Cortex of kidney (tissue), 1 donor: ENCODE measurements at places on chromosomes 4 and X.

DNA sequence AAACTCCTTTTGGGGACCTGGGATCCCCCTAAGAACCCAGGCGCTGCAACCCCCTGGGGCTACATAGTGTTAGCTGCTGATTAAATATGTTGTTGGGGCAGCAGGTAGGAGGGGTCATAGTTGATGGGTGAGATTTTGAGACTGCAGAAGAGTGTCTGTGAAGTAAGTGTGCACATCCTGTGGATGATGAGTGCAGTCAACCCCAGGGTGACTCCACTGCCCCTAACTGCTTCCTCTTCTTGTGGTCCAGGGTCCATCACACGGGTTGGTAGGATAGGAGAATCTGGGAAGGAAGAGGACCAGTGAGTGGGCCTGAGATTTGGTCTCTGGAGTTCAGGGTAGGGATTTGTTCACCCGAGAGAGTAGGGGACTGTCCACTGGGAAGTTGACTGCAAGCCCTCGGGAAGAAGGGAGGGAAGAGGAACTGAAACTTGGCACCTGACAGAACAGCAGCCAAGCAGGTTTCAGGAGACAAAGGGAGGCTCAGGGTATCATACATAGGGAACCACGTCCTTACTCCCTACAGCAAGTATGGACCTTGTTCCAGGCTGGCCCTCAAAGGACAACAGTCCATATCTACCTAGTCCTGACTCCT is 8.5 kb downstream of the DLG3 start:
- no peak for DNase-seq

DNA sequence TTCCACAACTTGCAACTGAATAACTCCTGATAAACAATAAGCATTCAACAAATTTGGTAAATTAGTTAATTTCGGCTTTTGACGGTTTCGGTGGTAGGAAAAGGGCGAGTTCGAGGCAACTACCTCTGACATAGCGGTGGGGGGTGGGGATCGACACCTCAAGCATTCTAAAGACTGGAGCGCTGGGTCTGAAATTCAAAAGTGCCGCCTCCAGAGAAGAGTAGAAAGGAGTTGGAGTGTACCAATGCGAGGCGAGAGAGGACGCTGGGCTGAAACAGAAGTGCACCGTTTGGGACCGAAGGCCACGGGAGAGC is 725 bp downstream of the SMC1A start:
- DNase-seq = no peak

- DNase-seq = no peak
Observed at GRCh38 chr4:76607846-76608245, 172.8 kb downstream of the SHROOM3 start.

DNA sequence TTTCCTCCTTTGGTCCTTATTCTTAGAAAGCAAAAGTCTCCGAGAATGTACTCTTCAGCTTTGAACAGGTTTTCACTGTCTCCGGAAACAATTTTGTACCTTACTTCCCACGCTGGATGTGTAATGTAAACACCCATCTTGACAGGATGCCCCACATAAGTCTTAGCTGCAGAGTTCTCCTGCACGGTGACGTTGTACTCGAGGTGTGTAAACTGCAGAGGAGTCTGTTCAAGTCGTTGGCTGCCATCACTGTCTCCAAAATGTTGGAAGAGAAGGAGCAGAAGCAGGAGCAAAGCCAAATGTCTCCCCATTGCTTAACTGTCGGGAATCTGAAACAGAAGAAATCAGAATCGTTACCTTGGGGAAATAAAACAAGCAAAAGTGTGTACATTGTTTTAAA is 14.1 kb downstream of the FAT1 start:
- DNase-seq = no peak

DNA sequence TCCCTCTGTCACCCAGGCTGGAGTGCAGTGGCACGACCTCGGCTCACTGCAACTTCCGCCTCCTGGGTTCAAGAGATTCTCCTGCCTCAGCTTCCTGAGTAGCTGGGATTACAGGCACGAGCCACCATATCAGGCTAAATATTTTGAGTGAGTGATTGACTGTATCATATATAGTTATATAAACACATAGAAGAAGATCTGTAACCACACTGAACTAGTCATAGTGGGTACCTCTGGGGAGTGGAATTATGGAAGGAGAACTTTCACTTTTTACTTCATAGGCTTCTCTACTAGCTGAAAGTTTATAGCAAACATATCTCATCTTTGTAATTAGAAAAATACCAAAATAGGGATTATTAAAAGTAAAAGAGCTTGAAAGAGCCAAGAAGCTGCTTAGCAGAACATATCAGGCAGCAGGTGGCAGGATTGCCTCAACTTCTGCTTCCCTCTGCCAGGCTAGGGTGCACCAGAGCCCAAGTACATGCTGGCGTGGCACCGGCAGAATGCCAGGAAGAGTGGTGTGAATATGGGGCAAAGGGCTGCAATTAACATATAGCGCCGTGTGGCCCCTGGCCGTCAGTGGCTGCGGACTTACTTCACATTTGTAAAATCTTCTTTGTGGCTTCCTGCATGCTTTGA is 39.5 kb upstream of the CD40LG start:
- no peak for DNase-seq

DNA sequence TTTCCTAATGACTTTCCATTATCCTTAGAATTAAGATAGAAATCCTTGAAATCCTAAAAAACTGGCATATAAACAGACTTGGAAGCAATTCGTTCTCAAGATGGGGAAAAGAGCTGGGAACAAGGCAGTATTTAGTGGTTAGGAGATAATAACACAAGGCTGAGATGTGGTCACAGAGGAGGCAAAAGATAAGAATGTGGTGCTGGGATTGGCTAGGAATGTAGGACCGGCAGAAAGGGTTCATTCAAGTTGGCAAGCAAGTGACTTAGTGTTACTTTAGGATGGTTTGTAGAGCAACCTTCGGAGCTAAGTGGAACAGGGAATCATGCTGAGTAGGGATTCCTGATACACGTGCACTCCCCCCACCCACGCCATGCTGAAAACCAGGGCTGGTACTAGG is 121.9 kb upstream of the RPS6KA3 start:
- no peak for DNase-seq

DNA sequence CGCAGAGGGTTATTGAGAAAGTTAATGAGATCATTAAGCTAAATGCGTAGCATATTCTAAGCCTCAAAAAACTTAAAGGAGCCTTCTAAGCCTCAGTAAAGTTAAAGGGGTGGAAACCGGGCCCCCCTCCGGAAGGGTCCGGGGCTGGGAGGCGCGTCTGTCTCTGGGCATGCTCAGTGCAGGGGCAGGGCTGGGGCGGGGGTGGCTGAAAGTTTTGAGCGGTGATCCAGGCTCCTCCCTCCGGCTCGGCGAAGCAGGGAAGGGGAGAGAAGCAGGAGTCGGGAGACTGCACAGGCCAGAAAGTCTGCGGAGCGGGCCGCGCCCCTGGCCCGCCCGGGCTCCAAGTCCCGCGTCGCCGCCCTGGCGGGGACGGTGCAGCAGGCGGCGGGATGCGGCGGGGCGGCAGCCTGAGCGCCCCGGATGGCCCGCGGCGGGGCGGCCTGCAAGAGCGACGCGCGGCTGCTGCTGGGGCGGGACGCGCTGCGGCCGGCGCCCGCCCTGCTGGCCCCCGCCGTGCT is at the start of gene EVC:
EVC (plus strand) TSS at position 241 of the 518 bp plus-strand sequence; CDS start at position 421, 180 bp downstream.
- DNase-seq = no peak

- DNase-seq = no peak
Observed at GRCh38 chr4:9762823-9763475, 18.5 kb upstream of the DRD5 start.

GRCh38 chr4:60745800-60746571 is 454.1 kb upstream of the ADGRL3 start:
- DNase-seq = no peak

- DNase-seq = no peak
Observed at GRCh38 chrX:41409006-41409405, 38.1 kb upstream of the NYX start.

DNA sequence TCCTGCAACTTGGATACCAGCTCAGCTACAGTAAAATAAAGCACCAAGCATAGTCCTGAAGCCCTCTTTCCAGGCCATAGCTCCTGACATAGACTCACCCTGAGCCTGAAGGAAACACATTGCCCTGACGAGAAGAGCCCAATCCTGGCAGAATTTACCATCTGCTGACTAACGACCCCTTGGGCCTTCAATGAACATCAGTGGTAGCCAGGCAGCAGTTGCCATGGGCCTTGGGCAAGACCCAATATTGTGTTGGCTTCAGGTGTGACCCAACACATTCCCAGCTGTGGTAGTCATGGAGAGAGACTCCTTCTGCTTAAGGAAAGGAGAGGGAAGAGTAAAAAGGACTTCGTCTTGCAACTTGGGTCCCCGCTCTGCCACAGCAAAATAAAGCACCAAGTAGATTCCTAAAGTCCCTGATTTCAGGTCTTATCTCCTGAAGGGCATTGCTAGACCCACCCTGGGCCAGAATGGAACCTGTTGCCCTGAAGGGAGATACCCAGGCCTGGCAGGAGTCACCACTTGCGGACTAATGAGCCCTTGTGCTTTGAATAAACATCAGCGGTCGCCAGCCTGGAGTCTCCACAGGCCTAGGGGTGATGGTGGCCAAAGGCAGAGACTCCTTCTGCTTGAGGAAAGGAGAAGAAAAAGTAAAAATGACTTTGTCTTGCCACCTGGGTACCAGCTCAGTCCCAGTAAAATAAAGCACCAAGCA is 902.6 kb downstream of the C4orf33 start:
- DNase-seq = no peak

- no peak for DNase-seq
Observed at GRCh38 chrX:10611441-10612090, 8.8 kb downstream of the MID1 start.

DNA sequence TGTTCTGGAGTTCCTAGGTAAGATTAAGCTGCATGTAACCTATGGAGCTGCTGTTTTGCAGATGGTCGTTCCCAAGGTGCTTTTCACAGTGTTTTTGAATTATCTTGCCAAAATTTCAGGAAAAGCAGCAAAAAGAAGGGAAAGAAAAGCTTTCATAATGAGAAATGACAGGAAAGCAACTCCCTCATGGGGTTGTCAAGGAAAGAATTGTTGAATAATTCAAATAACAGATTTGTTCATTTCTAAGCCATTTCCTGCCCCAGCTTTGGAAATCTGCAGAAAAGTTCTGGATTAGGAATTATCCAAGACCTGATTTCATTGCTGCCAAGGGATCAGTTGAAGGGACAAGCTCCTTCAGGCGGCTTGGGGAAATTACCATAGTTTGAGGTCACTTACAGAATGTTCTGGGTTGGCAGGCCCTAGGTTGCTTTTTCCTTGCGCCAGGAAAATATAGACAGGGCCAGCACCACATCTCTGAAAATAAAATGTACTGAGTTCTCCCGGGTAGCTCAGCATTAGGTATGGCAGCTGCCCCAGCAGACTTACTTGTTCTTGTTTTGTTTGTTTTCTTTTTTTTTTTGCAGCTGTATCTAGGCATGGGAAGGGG is 354.7 kb downstream of the STIM2 start:
- no peak for DNase-seq

- DNase-seq = no peak
Observed at GRCh38 chr4:122879001-122879400, 43.4 kb downstream of the NUDT6 start.

DNA sequence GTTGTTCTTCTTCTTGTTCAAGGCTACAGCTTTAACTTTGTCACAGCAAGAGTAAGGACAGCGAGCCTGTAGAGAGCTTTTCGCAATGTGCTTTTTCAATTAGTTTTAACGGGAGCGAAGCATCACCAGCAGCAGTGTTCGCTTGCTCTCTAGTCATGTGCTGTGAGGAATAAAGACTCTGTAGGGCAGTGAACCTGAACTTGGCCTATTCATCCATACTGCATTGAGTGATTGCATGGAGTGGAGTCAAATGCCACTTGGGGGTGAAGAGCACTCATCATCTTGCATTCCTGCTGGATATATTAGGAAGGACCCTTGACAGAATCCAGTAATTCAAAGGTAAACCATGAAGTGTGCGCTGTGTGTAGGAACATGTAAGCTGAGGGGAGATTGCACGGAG is 240.0 kb downstream of the FRMPD4 start:
- no peak for DNase-seq

GRCh38 chrX:48530736-48531135 is 8.8 kb upstream of the TBC1D25 start:
- DNase-seq = no peak
